ENCODE measurements at places on chromosomes 1 and 21.

DNA sequence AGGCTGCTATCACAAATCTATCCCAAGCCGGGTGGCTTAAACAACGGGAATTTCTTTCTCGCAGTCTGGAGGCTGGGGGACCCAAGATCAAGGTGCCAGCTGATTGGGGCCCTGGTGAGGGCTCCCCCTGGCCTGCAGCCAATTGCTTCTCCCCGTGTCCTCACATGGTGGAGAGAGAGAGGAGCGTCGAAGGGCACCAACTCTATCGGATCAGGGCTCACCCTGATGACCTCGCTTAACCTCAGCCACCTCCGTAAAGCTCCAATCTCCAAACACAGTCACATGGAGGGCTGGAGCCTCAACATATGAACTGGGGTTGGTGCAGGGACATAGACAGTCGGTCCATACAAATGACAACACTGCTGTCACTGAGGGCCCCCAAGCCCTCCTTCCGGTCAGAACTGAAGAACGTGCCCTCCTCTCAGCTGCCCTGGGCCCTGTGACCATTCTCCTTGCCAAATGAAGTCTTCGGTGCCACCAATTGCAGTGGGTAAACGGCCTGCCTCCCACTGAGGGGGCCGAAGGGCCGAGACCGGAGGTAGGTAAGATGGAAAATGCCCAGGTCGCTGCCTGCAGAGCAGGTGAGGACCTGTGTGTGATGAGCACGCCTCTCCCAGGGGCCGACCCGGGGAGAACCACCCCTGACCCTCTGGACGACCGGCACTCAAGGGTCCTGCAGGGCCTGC lies 211.0 kb downstream of the TOMM20 start:
- no peak for DNase-seq

GRCh38 chr1:59027177-59027576 lies 243.3 kb upstream of the JUN start:
- DNase-seq, result no peak

DNA sequence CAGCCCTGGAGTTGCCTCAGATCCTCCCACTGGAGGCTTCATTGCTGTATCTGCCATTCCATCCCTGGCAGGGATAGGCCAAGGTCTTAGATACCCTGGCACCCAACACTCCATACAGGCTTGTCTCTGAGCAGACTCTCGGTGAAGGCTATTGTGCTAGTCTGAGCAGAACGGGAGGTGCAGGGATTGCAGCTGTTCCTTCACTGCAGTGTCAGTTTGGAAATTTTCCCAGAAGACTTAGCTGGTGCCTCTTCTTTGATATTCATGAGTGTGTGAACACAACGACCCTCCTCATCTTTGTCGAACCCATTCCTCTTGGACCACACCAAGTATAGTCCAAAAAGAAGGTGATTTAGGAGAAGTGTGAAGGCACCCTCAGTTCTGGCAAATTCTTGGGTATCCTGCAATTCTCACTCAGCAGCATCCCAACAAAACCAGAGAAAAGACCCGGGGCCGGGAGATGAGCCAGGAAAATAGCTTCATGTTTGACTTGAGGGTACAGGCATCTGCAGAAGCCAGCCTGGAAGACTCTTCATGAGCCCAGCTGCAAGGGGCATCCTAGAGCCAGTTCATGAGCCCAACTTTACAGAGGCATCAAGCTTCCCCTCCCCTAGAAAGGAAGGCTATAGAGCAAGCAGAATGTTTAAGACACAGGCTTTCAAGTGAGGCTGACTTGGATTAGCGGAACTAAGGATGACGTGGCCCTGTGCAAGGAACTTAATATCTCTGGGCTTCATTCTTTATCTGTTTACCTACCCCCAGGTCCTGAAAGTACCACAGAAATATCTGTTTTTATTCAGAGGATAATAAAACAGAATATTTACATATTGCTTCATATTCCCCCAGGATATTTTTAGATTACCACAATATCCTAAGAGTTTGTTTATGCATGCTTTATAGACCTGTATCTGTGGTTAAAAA lies 38.8 kb upstream of the HAO2 start:
- DNase-seq, result no peak

DNA sequence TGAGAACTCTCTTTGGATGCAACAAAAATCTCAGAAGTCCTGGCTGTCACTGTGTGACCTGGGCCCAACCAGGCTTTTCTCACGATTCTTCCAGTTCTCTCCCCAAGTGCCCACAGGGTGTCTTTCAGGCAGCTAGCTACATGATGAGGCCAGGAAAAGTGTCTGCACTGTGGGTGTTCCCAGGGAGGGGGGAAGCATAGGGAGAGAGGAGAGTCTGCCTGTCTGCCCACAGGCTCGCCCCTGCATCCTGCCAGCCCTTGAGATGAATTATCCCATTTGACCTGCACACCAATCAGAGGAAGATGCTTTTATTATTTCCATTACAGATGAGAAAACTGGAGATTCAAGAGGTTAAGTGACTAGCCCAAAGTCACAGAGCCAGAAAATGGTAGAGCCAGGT lies 27.8 kb downstream of the FOXO6 start:
- no peak for DNase-seq

- DNase-seq, result no peak
Observed at GRCh38 chr1:210489491-210489890, 160.8 kb downstream of the HHAT start.

DNA sequence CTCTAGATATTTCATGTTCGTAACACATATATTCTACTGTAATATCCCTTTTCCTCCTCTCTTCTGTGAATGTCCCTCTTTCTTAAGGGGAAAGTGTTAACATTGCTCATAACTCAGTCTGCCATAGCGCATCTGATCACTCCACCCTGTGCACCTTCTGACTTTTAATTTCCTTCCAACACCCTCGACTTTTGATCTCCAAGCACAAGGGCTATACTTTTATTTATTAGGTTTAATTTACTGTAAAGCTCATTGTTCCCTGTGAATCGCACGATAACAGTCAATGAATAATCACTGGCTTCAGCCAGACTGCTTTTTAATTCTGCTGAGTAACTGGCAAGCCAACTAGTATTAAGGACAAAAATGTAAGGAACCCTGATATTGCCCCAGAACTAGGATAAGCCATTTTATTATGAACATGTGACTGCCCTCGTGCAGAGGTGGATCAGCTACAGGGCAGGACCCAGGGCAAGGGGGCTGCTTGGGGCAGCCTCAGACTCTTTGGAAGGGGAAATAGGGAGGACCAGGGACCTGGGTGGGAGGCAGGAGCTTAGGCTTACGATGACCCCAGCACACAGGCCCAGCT lies 2.6 kb upstream of the ETS2 start:
- DNase-seq, result no peak

DNA sequence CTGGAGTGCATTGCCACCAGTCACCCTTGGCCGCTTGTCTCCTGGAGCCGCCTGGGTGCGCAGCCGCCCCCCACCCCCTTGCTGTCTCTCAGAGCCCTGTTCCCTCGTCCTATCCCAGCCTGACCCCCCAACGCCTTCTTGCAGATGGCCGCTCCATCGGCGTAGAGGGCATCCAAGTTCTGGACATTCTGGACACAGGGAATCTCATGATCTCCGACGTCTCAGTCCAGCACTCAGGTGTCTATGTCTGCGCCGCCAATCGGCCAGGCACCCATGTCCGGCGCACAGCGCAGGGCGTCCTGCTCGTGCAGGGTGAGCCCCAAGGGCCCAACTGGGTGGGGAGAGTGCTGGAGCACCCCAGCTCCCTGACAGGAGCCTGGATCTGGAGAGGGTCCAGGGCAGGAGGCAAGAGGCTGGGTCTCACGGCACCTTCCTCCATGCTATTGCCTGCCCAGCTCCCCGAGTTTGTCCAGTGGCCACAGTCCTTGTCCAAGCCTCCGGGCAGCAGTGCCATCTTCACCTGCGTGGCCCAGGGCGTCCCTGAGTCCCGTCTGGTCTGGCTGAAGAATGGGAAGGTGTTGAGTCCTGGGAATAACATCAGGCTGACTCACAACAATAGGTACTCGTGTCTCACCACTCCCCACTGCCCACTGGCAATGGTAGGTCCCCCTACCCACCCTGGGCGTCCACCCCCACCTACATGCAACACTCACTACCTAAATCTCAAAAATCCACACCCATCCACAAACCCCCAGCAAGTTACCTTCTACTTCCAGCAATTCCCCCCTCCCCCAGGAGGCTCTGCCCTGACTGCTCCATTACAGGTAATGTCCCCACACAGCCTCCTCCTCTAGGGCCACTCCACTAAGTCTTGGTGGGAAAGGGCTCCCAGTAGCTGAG lies 24.6 kb downstream of the SLC27A3 start:
- DNase-seq, result no peak

- no peak for DNase-seq
Observed at GRCh38 chr1:41827991-41828570, 90.6 kb downstream of the HIVEP3 start.

DNA sequence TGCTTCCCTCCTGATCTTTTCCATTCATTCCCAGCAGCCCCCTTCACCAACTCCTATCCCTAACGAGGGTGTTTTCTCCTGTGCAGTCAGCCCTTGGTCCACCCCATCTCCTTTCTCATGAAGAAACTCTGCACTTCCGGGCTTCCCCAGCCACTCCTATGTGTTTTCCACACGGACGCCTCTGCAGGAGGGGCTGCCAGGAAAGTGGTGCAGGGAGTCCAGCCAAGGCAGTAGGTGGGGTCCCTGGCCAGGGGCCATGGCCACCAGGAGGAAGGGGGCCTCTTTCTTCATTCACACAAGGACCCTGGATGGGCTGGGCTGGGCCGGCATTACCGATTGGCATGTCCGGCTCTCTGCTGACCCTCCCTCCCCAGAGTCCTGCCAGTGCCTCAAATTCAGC lies 72.8 kb upstream of the EFHD2 start:
- DNase-seq, result no peak

DNA sequence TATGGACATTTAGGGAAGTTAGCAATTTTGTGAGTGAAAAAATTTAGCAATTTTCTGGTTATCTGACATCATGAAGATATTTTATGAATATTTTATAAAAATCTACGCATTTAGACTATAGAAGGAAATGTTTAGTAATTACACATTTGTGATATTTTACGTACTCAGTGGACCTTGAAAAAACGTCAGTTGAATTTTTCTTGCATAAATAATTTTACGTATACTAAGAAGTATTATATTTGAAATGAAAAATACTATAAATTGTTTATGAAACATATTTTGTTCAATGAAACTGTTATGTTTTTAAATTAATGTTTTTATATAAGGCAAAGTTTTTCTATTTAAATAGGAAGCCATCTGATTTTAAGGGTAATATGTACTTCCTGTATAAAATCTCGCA lies 462.8 kb downstream of the NCAM2 start:
- no peak for DNase-seq

DNA sequence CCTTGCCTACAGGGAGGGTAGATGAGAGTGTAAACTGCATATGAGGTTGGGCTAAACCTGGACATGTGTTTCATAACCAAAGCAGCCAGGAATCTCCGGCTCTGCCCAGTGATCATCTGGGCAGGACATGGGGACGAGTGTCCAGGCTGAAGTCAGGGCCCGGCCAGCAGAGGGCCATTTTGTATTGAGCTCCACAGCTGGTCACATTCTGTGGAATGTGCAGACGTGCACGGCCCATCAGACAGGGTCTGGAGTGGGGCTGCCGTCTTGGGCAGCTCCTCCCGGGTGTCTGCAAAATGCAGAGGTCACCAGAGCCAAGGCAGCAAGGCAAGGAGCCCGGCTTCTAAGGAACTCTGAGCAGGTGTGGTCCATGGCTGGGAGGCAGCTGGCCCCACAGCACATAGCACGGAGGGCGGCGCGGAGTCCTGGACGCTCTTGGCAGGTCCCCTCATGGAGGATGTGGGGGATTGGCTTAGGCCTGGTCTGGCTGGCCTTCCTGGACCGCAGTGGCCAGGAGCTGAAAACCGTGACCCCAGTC lies 6.2 kb downstream of the LRRC3 start:
- DNase-seq, result no peak

DNA sequence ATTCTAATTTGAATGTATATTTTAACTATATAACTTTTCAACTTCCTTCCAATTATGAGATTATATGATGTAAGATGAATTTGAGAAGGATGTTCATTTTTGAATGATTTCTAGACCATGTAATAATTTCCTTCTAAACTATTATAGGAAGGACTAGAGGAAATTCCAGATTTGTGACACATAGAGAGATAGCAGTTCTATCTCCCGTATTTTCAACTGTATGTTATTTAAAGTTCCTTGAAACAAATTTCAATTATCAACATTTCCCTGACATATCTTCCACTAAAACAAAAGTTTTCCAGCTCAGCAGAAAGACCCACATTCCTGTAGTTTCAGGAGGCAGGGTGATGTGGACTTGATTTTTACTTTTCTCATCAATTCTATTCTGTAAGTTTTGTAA lies 396.7 kb upstream of the C1orf87 start:
- no peak for DNase-seq

DNA sequence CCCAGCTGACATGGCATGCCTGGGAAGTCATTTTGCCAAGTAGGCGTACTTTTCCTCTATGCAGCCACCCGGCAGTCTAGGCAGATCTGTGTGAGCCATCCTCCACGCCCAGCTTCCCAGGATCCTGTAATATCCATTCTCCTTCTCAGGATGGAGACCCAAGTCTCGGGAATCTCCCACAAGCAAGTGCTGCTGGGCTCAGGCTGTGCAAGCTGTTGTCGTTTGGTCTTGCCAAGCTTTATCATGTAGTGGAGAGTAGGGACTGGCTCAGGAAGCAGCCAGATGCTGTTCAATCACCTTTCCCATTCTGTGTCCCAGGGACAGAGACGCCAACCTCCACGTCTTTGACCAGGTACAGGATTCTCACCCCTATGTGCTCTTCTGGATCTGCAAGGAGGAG lies 191.1 kb upstream of the TMEM51 start:
- DNase-seq, result no peak

DNA sequence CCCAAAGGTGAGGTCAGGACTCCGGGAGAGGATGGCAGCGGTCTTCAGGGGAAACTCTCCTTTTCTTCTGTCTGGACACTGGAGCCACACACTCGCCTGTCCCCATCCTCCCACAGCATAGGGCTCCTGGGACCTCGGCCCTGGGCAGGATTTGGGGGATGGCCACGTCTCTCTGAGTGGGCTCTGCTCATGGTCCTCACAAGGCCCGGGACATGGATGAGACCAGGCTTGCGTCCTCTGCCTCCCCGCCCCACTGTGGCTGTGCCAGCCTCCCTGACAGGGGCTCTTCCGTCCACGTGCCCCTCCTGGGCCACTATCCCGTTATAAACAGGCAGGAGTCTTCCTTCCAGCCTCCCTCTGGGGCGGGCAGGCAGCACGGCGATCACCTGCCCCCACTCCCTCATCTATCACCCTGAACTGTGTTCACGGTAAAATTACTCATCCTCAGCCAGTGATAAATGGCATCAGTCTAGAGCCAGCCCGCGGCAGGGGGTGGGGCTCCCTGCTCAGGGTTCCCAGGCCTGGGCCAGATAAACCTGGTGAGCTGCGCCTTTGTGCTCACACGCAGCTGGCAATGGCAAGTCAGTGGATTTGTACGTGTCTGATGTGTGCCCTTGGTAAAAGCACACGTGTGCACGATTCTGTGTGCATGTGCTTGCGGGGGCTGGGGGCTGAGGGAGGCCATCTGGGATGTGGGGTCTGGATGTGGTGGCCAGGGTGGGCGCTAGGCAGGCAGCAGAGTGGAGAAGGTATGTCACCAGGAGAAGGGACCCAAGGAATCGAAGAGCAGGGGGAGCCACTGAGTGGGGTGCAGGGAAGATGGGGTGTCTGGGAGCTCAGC lies 12.6 kb upstream of the SAMD11 start:
- DNase-seq, result peak; percentile 29

- no peak for DNase-seq
Observed at GRCh38 chr1:3922201-3922725, 22.2 kb upstream of the C1orf174 start.

GRCh38 chr1:8061210-8061609 lies 35.1 kb upstream of the ERRFI1 start:
- DNase-seq, result no peak
